ENCODE measurements at places on chromosomes 7 and 10.

GRCh38 chr7:131331806-131332205 lies 4.1 kb downstream of the MKLN1 start:
- DNase-seq: no peak

DNA sequence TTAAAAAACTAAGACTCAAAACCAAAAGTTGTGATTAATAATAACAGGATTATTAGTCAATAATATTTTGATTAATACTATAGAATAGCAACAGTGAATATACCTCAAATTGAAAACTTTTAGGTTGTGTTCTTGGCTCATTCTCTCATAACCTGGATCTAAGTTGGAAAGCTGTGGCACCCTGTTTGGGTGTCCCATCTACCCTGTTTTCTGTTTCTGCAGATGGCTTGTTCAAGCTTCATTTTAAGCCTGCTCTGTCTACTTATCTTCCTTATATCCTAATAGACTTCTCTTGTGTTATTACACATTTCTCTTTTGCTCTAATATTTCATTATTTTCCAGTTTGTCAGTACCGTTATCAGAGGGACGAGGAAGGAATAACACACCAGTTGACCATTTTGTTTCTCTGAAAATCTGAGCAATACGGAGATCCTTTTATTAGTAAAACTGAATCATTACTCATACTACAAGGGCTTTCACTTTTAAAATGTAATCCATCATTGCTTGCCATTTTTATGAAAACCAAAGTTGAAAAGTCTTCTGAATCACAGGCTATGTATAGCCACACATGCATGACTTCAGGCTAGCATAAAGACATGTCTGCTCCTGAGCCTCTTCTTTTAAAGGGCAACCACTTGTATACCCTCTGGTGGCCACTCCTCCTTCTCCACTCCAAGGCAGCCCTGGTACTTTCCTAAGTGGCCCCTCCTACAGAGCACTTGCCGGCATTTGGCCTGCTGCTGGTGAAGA lies 22.3 kb downstream of the COX15 start:
- DNase-seq: no peak

GRCh38 chr10:110174816-110175215 lies 32.6 kb upstream of the MXI1 start:
- no peak for DNase-seq

GRCh38 chr7:37230221-37230620 lies 218.4 kb downstream of the ELMO1 start:
- DNase-seq: no peak

GRCh38 chr10:42933448-42934340 lies 143.2 kb upstream of the RET start:
- DNase-seq: no peak

- DNase-seq: no peak
Observed at GRCh38 chr10:7950981-7951847, 103.3 kb upstream of the GATA3 start.

DNA sequence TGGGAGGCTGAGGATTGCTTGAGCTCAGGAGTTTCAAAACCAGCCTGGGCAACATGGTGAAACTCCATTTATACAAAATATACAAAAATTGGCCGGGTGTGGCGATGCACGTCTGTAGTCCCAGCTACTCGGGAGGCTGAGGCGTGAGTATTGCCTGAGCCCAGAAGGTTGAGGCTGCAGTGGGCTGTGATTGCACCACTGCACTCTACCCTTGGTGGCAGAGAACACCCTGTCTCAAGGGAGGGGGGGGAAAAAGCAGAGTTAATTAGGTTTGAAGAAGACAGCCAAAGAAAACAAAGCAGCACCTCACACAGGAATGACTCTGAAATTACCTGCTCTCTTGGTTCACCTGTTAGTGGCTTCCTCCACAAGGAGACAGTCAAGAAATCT lies 110.0 kb downstream of the EEPD1 start:
- no peak for DNase-seq

DNA sequence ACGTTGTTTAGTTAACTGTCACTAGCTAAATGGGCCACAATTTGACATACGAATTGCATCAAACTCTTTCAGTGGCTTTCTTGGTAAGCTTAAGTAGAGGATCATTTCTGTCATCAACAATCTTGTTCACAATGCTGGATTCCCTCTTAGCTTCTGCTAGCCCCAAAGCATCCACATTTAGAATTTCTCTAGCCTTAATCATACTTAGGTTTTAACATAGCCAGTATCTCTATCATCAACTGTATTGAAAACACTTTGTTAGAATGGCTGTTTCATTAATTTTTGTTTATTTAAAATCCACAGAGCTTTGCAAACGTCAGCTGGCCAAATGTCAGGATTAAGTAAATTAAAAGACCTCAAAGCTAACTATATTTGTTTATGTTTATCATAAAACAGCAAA lies 41.1 kb downstream of the ABRAXAS2 start:
- no peak for DNase-seq

DNA sequence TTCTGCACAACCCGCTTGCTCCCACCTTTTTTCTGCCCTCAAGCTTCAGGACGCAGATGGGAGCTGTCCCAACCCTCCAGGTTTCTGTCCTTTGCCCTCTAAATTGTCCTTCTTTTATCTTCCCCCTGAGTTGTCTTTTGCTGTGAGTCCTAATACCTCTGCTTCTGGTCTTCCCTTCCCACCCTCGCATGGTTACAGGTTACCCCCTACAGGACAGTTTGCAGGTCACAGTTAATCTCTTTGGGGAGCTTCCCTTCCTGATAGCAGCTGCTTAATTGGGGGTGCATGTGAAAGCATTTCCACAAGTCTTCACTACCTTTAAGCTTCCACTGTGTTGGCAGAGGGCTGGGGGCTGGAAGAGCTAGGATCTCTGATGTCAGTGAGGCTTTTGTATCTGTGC lies 121.5 kb upstream of the CXCL12 start:
- DNase-seq: no peak
